GM12891 (cell line): ENCODE measurements at places on chromosomes 7 and 10.

DNA sequence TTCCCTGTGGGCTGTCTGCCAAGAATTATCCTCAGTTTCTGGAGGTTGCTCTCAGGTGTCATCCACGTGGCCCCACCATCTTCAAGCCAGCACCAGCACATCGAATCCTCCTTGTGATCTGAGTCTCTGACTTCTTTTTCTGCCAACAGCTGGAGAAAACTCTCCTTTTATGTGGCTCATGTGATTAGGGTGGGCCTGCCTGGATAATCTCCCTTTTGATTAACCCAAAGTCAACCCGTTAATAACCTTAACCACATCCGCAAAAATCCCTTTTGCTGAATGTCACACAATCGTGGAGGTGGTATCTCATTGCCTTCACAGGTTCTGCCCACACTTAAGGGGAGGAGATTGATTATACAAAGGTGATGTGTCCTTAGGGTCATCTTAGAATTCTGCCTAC is 73.8 kb downstream of the LRGUK start:
- DNase-seq: no peak

- DNase-seq: no peak
Observed at GRCh38 chr10:3395458-3395861, 222.9 kb upstream of the PITRM1 start.

DNA sequence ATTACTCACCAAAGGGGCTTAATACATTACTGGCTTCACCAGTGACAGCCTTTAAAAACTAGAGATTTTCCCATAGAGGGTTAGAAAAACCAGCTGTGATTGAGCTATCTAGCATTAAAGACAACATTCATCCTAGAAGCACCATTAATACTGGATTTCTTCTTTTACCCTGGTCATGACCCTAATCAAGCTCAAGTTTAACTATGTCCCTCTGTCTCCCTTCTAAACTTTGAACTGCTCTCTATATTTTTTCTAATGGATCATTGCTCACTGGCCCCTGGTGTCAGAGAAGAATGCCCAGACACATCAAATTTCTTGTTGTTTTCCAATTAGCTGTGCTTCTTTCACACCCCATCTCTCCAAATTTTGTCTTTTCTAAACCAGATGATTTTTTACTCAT is 1101.3 kb downstream of the XPNPEP1 start:
- no peak for DNase-seq

GRCh38 chr7:151710121-151710640 is 166.7 kb downstream of the PRKAG2 start:
- DNase-seq: no peak
